ENCODE measurements at places on chromosomes 11 and 22. TPM values are rescaled to one million over a fixed set of nuclear protein-coding genes. Genes with fewer than 3 reads are reported as not detected.

HBE1 gene
- 84.0 TPM for total RNA-seq

PLAAT4 gene
- 6.3 TPM for total RNA-seq

CCND1 gene
- total RNA-seq, result 44.9 TPM

LRRC10B gene
- total RNA-seq, result not detected

TMPRSS5 gene
- total RNA-seq, result 2.1 TPM

RPS6KA4 gene
- total RNA-seq, result 13.6 TPM

OR51B2 gene
- not detected for total RNA-seq

CD6 gene
- total RNA-seq, result under 0.01 TPM

TRIM48 gene
- total RNA-seq, result not detected

MS4A6E gene
- not detected for total RNA-seq

ZP1 gene
- total RNA-seq, result not detected

TIMM10 gene
- 64.2 TPM for total RNA-seq

FOXRED2 gene
- total RNA-seq, result 14.6 TPM

CFAP68 gene
- total RNA-seq, result 6.8 TPM

TRPT1 gene
- 53.2 TPM for total RNA-seq

OR5AP2 gene
- total RNA-seq, result not detected

OR9Q2 gene
- total RNA-seq, result under 0.01 TPM

SERHL2 gene
- 2.6 TPM for total RNA-seq

LIF gene
- 0.52 TPM for total RNA-seq

C11orf91 gene
- not detected for total RNA-seq
